ENCODE measurements at places on chromosomes 13 and 19.

- no peak for DNase-seq
These were observed 214.9 kb downstream of the KCNRG start for GRCh38 chr13:50229960-50230661.

- DNase-seq = no peak
These were observed 17.0 kb downstream of the PAK4 start for GRCh38 chr19:39142630-39143029.

DNA sequence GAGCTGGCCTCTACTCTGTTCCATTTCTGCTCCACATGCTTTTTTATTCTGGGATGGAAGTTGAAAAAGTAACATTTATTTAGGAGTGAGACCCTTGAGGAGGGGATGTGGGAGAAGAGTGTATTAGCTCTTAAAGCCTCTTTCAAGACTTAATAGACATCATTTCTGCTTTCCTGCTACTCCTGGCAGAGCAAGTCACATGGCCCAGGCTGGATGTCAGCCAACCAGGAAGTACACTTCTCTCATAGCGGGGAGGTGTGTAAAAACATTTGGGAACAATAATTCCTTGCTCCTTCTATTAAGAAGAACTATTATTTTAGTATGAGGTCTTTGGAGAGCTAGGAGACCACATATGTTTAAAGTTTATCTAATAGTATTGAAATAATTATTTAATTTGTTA is 40.6 kb upstream of the FAM216B start:
- DNase-seq = no peak

DNA sequence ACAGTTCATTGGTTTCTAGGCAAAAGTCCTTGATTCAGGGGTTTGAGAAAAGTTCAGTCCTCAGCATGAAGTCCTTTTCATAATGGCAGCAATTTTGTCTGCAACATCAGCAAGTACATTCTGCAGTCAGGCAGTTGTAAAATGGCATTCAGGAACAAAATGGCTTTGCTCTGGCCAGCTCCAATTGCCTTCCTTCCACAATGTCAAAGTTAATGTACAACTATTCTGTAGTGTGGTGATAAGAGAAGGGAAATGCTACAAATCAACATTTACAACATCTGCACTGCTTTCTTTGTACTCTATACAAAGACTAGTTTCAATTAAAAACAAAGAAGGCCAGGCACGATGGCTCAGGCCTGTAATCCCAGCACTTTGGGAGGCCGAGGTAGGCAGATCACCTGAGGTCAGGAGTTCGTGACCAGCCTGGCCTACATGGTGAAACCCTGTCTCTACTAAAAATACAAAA is 1.8 kb upstream of the NEK3 start:
- DNase-seq = no peak

DNA sequence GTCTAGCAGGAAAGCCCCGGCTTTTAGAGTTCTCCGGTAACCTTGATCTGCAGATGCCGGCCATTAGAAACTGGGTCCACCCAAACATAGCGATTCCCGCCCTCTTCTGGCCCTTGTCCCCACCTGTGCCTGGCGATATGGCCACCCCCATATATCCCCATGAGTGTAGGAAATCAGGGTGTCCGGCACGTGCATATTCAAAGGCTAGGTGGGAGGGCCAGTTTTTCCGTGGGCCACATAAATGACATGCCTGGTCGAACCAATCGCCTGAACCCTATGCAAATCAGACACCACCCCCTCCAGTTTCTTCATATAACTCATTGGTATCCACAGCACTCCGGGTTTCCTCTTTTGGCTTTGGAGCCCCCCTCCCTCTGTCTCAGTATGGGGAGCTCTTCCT is 37.4 kb downstream of the ERICH4 start:
- DNase-seq = no peak

DNA sequence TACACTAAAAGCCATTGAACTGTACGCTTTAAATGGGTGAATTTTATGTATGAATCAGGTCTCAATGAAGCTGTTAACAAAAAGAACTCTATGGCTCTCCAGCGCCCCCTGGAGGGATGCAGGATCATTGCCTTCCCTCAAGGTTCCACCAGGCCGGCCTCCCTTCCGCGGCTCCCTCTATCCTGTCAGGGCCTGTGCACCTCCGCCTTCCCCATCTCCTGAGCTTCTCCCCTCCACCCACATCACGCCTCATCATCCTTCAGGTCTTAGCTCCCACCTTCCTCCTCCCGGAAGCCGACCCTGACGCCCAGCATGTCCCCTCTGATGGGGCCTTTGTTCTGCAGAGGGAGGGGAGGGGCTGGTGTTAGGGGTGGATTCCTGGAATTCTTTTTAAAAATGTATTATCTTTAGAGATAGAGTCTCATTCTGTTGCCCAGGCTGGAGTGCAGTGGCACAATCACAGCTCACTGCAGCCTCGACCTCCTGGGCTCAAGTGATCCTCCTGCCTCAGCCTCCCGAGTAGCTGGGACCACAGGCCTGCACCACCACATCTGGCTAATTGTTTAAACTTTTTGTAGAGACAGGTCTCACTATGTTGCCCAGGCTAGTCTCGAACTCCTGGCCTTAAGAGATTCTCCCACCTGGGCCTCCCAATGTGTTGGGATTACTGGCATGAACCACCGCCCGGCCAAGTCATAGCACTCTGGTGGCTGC is 27.7 kb downstream of the MEIS3 start:
- peak; percentile 75 for DNase-seq

DNA sequence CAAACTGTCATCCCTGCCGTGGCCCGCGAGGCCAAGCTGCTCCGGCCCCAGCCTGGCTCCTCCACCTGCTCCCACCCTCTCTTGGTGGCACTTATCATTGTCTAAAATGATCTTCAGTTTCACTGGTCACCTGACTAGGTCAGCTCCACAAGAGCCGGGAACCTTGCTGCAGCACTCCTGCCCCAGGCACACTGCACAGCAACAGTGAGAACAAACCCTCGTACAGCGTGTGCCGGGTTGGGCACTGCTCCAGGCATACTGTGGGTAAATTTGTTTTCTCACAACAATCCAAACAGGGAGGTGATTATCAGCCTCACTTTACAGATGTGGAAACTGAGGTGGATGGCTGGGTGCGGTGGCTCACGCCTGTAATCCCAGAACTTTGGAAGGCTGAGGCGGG is 8.9 kb downstream of the DEDD2 start:
- no peak for DNase-seq

DNA sequence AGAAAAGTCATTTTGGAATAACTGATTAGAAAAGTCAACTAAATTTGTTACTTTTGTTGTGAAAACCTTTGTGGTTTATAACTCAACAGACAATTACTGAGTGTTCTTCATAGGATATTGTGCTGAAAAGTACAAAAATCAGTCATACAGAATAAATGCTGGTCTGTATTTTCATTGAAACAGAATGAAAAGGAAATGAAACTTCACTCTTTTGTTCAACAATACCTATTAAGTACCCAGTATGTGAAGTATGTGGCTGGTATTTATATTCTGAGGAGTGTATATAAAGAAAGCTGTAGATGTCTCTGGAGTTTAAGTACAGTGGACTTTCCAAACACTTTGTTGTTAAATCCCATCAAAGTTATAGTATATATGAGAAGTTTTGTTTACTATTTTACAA is 828.4 kb upstream of the ATXN8OS start:
- DNase-seq = no peak

DNA sequence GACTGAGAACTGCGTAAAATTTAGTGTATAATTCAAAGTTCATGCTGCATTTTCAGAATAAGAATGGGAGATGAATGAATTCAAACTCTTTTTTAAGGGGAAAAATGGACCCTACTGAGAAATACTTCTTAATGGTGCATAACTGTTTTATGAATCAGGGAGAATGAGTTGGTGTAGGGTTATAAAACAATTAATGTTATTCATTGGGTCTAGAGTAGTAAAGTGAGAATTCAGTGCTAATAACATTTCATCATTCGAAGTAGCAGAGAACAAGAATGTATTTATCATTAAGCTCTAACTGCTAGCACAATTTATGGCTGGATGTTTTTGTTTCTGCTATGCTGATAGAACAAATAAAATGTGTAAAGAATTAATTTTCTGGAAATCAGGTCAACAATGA is 310.2 kb downstream of the SLITRK5 start:
- no peak for DNase-seq

- no peak for DNase-seq
These were observed 10.6 kb downstream of the ZSCAN1 start for GRCh38 chr19:58044391-58044790.

DNA sequence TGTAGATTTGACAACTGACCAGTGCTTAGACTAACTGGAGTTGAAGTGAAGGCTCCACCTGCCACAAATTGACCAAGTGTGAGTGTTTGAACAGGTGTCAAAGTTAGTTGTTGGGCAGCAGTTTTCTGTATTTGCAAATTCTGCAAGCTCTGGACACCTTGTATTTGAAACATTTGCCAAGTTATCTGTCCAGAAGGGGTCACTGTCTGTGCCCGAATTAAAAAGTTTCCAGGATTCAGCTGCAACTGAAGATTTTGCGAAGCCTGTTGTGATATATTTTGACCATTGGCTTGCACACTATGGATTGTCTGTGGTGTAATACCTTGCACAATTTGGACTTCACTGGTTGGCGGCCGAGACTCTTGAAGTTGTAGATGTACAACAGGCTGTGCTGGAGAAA is 1690.7 kb downstream of the SLITRK5 start:
- DNase-seq = no peak

DNA sequence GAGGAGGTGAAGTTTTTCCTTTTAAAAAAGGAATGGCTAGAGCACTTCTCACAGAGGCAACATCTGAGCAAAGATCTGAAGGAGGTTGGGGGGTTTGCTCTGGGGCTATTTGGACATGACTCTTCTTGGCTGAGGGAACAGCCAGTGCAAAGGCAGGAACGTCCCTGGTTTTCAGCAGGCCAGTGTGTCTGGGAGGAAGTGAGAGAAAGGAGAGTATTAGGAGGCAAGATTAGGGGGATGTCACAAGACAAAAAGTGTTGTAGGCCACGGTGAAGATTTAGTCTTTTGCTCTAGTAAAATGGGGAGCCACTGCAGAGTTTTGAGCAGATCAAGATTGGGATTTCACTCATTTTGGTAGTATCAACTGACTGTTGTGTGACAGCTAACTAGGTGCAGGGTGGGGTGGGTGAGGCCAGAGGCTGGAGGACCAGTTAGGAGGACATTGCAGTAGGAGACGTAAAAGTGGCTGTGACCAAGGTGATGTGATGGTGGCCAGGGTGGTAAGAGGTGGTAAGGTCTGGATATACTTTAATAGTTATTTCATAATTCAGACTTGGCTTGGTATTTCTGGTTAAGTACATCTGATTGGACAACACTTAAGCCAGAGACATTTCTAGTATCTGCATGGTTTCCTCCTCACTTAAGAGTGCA is 40.6 kb downstream of the WDFY2 start:
- no peak for DNase-seq

DNA sequence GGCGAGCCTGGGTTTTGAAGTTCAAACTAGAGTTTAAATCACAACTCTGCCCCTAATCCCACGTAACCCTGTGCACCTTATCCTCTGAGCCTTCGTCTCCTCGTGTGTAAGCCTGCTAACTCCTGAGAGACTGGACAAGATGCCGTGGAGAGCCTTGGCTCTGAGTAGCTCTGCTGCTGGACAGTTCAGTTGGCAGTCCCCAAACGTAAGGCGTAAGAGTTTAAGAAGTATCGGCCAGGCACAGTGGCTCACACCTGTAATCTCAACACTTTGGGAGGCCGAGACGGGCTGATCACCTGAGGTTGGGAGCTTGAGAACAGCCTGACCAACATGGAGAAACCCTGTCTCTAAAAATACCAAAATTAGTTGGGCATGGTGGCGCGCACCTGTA is 4.7 kb upstream of the CD79A start:
- no peak for DNase-seq

DNA sequence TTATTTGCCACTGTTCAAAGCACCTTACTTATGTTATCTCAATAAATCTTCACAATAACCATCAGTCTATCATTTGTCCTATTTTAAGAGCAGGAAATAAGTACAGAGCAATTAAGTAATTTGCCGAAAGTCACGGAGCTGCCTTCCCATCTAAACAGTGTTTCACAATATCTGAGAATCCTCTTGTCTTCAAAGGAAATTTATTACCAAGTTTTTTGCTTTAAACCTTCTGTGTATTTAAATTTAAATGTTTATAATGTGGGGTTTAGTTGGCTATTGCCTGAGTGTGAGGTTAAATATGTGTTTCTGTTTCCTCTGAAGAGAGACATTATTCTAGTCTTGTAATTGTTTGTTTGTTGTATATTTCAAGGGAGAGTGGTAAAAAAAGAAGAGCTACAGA is 633.1 kb downstream of the EFNB2 start:
- no peak for DNase-seq

DNA sequence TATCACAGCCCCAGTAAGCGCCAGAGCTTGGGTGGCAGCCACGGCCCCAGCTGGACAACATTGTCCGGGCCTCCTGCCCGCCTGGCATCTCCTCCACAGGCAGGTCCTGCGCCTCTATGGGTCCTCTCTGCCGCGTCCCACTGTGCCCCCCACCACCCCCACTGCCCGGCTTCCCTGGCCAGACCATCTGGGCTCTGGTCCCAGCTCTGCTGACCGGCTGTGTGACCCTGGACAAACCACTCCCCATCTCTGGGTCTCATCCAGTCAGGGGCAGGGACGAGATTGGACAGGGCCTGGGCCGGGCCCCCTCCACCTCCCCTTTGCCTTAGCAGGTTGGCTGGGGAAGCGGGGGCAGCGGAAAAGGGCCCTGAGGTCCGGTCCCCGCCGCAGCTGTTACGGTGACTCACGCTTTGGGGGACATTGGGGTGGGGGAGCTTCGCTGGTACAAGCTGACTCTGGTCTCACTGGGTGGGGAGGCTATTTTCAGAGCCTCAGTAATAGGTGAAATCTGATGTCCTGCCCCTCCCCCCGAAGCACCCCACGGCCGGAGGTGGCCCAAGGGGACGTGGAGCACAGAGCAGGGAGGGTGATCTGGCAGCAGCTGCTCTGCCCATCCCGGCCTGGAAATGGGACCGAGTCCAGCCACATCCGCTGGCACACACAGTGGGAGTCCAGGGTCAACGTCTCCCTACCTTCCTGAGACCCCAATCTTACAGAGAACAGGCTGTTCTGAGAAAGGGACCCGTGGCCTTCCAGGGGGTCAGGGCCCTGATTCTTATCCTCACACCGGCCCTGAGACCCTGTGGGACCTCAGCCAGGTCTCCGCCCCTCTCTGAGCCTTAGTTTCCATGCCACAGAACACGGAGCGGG is 9.1 kb downstream of the NFIC start:
- DNase-seq = no peak

DNA sequence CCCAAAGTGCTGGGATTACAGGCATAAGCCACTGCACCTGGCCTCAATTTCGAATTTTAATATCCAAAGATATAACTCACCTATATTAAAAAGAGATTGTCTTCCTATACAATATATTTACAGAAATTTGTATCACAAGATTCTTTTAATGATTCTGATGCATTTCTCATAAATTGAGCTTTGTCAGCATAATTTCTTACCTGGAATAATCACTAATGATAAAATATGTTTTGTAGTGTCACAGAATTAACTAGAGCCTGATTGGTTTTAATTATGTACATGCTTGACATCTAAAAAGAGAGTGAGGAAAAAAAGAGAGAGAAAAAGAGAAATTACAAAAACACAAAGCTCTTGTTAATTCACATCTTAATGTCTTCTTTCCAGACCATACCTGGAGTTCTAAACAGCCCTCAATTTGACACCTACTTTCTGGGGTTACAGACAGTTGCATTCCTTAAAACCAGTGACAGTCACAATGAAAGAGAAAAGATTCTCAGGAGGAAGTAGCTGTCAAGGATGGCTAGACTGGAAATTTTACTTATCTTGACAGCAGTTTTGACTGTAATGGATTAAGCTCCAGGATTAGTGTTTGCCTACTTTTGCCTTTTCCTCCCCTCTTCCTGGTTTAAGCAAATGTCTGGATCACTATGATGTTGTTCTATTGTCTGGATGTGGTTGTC is 214.4 kb downstream of the SPRY2 start:
- DNase-seq = no peak

- no peak for DNase-seq
These were observed 1029.6 kb downstream of the PCDH9 start for GRCh38 chr13:66200555-66200954.

GRCh38 chr13:92028695-92029094 is 630.3 kb downstream of the GPC5 start:
- no peak for DNase-seq

Data from stimulated activated CD8-positive, alpha-beta memory T cell treated with anti-CD3 and anti-CD28 coated beads, Interleukin-7, amount 100 ng/mL, for 24 hours (primary cell).